ENCODE measurements at places on chromosomes 2 and 18. TPM values are rescaled to one million over a fixed set of nuclear protein-coding genes. Genes with fewer than 3 reads are reported as not detected.

SLC25A12 gene
- 87.9 TPM for total RNA-seq

EN1 gene
- 0.40 TPM for total RNA-seq

FAP gene
- 23.2 TPM for total RNA-seq

NPPC gene
- 16.6 TPM for total RNA-seq

PSMA8 gene
- not detected for total RNA-seq

LINC00305 gene
- not detected for total RNA-seq

NAT8 gene
- not detected for total RNA-seq

EFR3B gene
- total RNA-seq, result 40.9 TPM

FIGN gene
- total RNA-seq, result 9.8 TPM

NOSTRIN gene
- total RNA-seq, result 11.8 TPM

SERPINB13 gene
- not detected for total RNA-seq

SP5 gene
- total RNA-seq, result 0.99 TPM

Measured in spinal cord (tissue), 10 donors.